LoVo (cell line): ENCODE measurements at places on chromosomes 13 and 19.

GRCh38 chr19:413756-414420 lies 4.9 kb upstream of the C2CD4C start:
- DNase-seq: no peak

- no peak for DNase-seq
Measured at GRCh38 chr13:111540486-111540885, 220.0 kb downstream of the TEX29 start.

DNA sequence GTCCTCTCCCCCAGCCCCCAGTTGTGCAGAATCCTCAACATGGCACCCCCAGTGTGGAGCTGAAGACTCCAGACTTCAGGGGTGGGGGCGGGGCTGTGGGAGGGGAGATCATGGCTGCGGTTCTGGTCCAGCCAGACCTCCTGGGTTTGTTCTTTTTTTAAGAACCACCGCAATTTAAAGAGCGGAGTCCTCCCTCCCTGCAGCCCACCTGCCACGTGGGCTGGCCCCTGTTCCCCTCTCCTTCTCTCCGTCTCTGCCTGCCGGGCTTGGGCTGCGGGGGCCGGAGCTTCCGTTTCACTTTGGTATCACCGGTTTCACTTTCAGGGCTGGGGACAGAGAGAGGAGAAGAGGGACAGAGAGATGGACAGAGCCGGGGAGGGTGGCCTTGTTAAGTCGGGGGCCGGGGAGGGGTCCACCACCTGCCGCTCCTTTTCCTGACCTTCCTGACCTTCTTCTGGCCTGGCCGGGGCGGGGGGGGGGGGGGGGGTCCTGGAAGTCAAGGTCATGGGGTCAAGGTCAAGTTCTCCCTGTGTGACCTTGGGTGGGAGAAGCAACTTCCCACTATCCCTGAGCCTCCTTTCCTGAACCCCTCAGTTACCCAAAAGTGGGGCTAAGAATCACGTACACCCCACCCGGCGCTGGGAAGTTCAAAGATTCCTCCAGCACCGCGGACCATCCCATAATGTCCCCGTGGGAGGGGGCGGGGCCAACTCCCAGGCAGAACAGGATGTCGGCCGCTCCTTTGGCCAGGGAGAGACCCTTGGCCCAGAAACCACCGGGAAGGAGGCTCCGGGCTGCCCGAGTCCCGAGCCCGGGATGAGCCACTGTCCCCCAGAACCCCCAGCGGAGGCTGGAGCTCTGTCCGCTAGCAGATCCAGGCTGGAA lies 11.3 kb upstream of the ZBTB7A start:
- DNase-seq: no peak

DNA sequence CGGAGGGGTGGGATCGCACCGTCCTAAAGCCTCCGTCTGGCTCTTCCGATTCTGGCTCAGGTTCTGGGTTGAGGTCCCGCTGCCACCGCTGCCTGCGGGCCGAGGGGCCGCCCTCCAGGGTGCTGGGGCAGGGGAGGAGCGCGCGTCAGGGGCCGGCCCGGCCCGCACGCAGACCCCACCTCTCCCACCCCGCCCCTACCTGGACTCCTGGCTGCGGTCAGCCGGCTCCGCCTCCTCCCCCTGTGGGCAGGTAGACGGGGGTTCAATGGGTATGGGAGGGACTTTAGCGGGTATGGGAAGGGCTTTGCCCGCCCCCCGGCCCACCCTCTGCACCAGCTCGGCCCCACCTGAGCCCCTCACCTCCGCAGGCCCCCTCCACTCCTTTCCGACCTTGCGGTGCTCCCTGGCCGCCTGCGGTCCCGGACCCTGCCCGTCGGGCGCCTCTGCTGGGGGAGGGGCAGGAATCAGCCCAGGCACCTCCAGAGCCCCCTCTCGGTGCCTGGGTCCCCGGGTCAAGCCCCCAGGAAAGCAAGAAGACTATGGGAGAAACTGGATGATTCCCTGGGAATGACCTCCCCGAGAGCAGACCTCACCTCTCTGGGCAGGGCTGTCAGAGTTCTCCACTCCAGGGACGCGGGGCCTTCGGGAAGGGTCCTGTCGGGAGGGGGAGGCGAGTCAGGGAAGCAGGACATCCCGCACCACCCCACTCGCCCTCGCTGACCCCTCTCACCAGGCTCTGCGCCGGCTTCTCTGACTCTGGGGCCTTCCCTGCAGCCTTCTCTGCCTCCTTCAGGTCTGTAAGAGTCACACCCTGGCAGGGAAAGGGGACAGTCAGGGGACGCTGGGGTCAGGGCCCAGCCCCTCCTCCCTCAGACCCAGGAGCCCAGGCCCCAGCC lies 17.0 kb downstream of the EPS8L1 start:
- DNase-seq: no peak

DNA sequence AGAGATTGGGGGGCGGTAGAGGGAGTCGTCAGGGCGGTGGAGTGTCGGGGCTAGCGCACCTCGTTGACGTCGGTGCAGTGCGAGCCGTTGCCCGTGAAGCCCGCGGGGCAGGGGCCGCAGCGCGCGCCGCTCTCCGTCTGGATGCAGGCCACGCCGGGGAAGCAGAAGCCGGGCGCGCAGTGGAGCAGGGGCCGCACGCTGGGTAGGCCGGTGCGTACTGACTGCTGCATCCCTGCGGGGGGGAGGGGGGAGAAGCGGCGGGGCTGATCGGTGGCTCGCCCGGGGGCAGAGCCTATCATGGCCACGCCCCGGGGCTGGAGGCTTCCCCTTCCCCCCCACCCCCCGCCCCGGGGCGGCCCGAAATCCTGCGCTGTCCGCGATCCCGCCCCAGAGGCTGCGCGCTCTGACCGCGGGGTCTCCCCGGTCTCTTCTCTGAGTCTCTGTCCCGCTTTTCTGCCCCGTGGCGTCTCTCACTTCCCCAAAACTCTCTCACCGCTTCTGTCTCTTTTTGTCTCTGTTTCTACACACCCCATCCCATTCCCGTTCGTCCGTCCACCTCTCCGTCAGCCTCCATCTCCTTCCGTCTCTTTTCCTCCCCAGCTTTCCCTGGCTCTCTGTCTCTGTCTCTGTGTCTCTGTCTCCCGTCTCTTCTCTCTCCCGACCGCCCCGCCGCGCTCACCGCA lies 1.1 kb downstream of the COMP start:
- no peak for DNase-seq

- DNase-seq: no peak
Measured at GRCh38 chr19:3112375-3113099, 18.4 kb downstream of the GNA11 start.

GRCh38 chr13:23687614-23688013 lies 117.4 kb downstream of the TNFRSF19 start:
- DNase-seq: no peak

DNA sequence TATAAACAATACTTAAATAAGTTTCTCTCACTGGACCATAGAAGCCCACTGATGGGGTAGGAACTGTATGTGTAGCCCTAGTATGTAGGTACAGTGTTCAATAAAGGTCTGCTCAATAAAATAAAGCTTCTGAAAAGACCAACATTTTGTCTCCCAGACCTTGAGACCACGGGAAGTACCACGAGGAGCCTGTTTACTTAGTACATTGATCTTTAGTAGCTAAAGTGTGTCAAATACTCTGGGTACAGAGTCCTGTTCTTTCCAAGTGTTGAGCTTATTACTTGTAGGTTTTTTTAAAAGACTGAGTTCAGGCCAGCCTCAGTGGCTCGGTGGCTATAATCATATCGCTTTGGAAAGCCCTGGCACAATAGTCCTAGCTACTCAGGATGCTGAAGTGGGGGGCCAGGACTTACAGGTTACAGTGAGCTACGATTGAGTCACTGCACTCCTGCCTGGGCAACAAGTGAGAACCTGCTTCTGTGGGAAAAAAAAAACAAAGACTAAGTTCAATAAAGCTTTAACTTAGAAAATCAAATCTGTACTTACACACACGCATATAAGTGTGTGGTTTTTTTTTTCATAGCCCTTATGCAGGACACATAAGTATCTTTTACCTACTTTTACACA lies 3.4 kb downstream of the MTRF1 start:
- DNase-seq: no peak

DNA sequence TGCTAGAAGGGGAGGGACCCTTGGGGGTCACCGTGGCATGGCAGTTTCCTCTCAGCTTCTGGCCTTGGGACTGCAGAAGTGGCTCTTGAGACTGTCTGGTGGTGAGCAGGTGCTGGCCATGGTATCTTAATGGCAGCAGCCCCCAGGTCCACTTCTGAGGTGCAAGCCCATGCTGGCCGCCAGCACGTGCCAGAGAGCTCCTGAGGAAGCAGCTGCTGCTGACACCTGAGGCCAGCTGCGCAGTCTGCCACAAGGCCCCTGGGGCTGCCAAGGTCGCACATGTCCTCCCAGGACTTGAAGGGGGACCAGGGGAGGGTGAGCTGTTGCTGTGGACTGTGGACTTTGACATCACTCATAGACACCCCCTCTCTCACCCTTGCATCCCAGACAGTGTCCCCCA lies 48.0 kb downstream of the NFIX start:
- DNase-seq: no peak

GRCh38 chr13:100341327-100341726 lies 247.3 kb downstream of the GGACT start:
- DNase-seq: no peak

GRCh38 chr13:112532837-112533745 lies 54.9 kb downstream of the TUBGCP3 start:
- no peak for DNase-seq

- DNase-seq: peak; percentile 57
Measured at GRCh38 chr13:89066868-89067466, 1395.8 kb downstream of the SLITRK5 start.

DNA sequence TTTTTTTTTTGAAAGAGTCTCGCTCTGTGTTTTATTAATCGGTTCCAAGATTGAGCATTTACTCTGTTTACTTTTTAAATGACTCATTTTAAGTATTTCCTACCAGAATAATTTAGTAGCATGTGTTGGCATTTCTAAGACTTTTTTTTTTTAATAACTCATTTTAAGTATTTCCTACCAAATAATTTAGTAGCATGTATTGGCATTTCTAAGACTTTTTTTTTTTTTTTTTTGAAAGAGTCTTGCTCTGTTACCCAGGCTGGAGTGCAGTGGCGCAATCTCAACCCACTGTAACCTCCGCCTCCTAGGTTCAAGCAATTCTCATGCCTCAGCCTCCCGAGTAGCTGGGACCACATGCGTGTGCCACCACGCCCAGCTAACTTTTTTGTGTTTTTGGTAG lies 13.1 kb downstream of the SETDB2 start:
- DNase-seq: no peak

GRCh38 chr13:108996430-108996829 lies 367.0 kb downstream of the MYO16 start:
- DNase-seq: no peak

DNA sequence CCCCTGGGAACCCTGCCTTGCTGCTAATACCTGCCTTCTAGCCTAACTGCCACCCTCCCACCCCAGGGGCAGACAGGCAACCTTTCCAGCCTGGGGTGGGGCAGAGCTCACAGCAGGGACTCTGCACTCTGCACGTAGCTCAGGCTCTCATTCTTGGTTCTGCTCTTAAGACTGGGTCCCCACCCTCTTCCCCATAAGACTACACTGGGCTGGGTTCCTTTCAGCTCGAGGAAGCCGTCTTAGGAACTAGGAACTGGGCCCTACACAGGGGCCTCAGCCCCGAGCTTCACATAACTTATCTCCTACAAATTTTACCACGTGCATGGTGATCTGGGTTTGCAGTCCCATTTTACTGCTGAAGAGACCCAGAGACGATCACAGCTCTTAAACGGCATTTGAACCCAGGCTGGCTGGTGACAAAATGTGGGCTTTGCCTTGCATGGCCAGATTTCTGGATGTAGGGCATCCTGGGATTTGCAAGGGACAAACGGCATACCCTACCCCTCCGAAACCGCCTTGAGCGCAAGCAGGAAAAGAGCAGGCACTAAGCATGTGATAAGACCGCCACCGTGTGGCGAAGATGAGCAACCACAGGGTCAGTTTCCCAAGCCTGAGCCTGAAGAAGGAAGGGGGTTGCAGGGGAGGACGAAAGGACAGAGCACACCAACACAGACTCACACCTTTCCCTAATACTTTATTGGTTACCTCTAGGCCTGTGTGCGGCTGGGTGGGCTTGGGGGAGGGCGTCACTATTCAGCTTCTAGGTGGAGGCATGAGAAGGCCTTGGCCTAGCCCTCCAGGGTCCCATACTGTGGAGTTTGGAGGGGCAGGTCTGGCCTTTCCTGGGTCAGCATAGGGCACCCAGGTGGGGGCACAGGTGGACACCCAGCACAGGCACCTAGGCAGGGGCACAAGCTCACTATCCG lies 5.1 kb downstream of the JUNB start:
- DNase-seq: peak; percentile 81

- no peak for DNase-seq
Measured at GRCh38 chr19:55440411-55441105, 2.5 kb downstream of the SHISA7 start.

- no peak for DNase-seq
Measured at GRCh38 chr19:5355076-5355475, 14.5 kb upstream of the PTPRS start.

DNA sequence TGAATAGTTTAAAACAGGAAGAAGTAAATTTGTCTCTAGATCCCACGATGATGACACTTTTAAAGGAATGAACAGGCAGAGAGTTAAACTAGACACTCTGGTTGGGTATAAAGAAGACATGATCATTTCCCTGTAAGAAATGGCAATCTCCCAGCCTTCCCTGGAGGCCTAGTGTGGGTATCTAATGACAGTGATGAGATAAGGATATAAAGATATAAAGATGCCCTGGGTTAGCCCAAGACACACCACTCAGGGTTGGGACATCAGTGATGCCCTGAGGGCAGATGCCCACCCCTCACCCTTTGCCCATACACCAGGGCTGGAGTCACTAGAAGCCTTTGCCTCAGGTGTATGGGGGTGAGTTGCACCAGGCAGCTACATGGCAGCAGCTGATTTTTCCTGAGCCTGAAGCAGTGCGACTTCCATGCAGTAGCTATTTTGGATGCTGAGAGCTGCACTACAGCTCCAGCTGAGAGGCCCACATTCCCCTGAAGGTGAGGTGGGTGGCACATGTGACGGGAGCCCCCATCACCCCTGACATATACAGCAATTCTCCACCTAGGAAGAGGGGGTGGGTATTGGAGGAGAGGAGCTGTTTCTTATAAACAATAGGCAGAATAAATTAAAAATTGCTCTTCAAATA lies 177.5 kb downstream of the NDFIP2 start:
- DNase-seq: no peak

- no peak for DNase-seq
Measured at GRCh38 chr19:46453661-46454060, 17.7 kb downstream of the PNMA8A start.
